Activated CD8-positive, alpha-beta memory T cell treated with anti-CD3 and anti-CD28 coated beads for 1 hour (primary cell): ENCODE measurements at places on chromosomes 1 and 21.

DNA sequence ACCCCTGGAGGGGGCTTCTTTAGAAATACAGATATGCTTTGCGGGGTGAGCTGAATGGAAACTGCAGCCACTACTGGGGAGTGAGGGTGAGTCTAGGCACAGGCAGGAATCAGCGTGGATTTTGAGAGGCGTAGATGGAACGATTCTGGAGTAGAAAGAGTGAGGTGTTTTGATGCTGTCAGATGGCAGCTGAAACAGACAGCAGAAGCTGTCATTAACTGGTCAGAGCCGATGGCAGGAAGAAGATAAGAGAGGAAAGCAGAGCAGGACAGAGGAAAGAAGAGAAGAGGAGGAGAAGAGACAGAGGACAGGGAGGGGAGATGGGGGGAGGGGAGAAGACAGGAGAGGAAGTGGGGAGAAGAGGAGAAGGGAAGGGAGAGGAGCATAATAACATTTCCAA is 138.5 kb downstream of the LRIG2 start:
- DNase-seq = no peak

GRCh38 chr1:204349602-204350001 is 10.1 kb downstream of the PLEKHA6 start:
- no peak for DNase-seq

GRCh38 chr1:230936475-230936874 is 42.2 kb downstream of the TTC13 start:
- no peak for DNase-seq

GRCh38 chr1:110561596-110561995 is 42.6 kb upstream of the KCNA10 start:
- no peak for DNase-seq

GRCh38 chr1:204157962-204158361 is 6.1 kb upstream of the ETNK2 start:
- no peak for DNase-seq

DNA sequence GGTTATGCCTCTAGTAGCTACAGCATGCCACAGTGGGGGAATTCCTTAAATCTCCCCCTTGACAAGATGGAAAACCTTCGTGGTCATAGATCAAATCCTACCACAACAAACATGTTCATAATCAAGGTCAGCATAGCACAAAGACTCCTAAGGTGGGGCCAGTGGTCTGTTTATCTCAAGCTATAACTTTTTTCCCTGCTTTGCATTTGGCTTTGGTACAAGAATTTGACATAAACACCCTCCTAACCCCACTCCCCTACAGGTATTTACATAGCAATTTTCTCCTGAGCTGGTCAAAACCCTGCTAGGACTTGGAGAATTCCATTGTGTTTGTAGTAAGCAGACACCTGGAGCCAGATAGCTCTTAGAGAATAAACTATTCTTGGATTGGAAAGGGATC is 58.5 kb downstream of the HIVEP3 start:
- no peak for DNase-seq

DNA sequence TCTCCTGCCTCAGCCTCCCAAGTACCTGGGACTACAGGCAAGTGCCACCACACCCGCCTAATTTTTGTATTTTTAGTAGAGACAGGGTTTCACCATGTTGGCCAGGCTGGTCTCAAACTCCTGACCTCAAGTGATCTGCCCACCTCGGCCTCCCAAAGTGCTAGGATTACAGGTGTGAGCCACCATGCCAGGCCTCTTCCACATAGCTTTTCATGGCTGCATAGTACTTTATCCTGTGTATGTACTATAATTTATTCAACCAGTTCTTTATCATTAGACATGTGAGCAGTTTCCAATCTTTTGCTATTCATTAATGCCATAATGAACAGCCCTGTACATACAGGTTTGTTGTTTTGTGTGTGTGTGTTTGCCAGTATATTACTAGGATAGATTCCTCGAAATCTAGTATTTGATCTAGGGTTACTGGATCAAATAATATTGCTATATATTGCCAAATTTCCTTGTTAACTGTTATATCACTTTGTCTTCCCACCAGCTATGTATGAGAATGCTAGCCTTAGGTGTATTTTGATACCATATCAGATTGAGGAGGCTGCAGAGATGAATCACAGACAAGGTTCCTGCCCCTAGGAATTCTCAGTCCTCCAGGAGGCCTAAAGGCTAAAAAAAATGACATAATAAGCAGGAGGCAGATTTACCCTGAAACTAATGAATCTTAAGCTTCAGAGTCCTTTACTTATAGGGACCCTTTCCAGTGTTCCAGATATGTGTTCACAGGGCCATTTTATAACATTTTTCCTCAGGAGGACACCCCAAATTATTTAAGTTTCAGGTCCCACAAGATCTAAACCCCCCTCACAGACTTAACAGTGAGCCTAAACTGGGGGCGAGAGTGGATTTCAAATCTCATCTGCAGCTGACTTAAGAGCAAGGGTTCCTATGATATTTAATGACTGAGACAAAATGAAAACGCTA is 2.1 kb upstream of the PDIK1L start:
- no peak for DNase-seq

GRCh38 chr1:19348441-19349198 is 36.5 kb downstream of the SLC66A1 start:
- DNase-seq = no peak
